Heart right ventricle (tissue), 16 donors: ENCODE measurements at places on chromosomes 1 and 21. TPM values are rescaled to one million over a fixed set of nuclear protein-coding genes. Genes with fewer than 3 reads are reported as not detected.
A peak's percentile ranks its signal among the peaks of the same experiment; 100 is the strongest.

DNA sequence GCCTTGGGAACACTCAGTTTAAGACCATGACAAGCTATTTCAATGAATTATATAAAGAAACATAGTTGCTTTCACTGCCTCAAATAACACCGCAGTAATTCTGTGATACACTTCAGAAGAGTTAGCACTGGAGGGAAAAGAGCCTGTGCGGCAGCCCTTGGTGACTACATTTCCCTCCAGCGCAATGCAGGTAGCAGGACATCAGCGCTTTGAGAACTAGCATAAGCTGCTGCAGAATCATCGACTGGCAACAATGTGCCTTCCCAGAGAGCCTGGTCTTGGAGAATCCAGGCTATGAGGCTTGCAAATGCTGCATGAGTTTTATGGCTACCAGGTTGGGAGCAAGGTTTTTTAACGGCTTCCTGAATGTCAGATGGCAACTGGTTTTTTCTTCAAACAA, 7.5 kb downstream of the NRIP1 start:
- DNase-seq, result no peak

GRCh38 chr1:28064064-28064463, 24.3 kb downstream of the EYA3 start:
- no peak for DNase-seq

The DDR2 gene
- 16.4 TPM for total RNA-seq

The ZNF281 gene
- 8.8 TPM for total RNA-seq

The C1orf210 gene
- not detected for total RNA-seq

DNA sequence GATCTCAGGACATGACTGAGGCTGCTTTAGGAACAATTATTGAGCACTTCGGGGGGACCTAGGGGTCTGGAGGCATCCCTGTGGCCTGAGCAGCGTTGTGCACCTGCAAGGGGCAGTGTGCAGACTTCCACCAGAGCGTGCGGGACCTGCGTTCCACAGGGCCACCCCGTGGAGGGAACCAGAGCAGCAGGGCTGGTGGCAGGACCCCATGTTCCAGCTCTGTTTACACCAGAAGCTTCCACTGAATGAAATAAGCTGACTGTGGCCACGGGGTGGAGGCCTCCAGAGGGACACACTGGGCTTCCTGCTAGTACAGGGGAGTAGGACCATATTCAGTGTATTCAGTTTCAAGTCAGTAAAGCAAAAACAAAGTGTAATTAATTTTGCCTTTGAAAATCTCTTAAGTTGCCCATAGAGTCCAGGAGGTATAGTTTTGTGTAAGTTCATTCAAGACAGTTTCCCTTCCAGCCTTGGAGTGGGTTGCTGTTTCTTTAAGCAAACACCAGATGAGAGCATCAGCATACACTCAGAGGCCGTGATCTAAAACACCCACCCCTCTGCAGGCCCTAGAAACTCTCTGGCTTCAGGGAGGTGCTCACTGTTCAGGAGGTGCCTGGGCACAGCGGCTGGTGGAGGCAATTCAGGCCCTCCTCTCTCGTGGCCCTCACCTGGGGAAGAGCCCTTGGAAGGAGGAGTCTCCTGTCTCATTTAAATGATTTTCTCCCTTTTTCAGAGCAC, 16.6 kb downstream of the SLC1A7 start:
- DNase-seq, result no peak

GRCh38 chr1:200035956-200036618, 8.6 kb downstream of the NR5A2 start:
- no peak for DNase-seq

GRCh38 chr1:11042995-11043874, 3.8 kb downstream of the MASP2 start:
- no peak for DNase-seq

- no peak for DNase-seq
Observed at GRCh38 chr1:223235091-223235490, 92.0 kb upstream of the TLR5 start.

The DCDC2B gene
- not detected for total RNA-seq

- no peak for DNase-seq
Observed at GRCh38 chr1:212752252-212752933, 39.2 kb downstream of the NSL1 start.

DNA sequence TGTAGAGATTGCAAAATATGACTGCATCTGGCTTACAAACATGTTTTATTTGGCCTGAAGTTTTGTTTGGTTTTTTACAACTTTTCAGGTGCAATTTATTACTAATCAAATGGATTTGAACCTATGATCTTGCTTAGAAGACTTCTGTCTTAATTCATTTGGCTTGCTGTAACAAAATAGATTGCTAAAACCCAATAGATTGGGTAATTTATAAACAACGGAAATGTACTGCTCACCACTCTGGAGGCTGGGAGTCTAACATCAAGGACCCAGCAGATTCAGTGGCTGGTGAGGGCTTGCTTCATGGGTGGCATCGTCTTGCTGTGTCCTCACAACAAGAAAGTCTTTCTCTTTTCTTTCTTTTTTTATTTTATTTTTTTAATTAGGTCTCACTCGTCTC, 72.9 kb downstream of the LBR start:
- no peak for DNase-seq

DNA sequence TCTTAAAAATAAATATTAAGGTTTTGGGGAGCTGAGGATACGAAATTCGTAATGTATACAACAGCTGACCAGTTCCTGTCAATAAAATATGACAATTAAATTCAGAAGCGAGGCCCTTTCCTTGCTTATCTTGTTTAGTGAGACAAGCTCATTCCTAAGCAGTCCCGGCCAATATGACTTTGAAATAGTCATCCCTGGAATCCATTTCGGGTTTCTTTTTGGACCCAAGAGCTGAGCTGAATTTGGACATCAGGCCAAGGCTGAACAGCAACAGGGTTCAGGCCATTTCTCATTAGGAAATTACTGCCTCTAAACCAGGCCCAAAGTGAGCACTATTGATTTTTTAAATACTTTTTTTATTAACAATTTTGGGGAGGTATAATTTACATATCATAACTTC, 17.3 kb upstream of the FMN2 start:
- DNase-seq, result no peak

DNA sequence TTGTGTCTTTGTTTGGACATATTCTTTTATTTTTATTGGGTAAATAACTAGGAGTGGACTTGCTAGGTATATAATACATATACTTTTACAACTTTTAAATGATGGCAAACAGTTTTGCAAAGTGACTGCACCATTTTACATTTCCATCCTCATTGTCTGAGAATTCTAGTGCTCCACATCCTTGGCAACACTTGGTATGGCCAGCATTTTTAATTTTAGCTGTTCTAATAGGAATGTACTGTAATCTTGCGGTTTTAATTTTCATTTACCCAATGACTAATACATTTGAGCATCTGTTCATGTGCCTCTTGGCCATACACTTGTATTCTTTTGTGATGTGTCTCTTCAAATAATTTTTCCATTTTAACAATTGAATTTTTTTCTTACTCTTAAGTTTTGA, 37.0 kb upstream of the ATP6V1G3 start:
- no peak for DNase-seq

The IGSF3 gene
- 8.8 TPM for total RNA-seq

GRCh38 chr1:228490120-228491078, 3.2 kb downstream of the RNF187 start:
- no peak for DNase-seq

DNA sequence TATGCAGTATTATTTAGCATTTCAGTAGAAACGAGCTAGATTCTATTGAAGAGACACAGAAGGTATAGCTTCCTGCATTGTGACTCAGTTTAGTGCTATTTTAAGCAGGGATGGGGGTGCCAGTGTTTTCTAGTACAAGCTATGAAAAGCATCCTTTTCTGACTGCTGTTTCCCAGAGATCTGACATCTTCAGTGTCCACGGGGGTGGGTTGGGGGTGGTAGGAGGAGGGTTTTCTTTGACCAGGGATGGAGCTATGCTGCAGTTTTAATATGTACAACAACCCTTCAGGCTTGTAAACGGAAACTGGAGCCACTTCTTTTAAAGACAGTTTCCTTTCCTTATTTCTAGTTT, 2.7 kb upstream of the NEGR1 start:
- DNase-seq, result no peak

DNA sequence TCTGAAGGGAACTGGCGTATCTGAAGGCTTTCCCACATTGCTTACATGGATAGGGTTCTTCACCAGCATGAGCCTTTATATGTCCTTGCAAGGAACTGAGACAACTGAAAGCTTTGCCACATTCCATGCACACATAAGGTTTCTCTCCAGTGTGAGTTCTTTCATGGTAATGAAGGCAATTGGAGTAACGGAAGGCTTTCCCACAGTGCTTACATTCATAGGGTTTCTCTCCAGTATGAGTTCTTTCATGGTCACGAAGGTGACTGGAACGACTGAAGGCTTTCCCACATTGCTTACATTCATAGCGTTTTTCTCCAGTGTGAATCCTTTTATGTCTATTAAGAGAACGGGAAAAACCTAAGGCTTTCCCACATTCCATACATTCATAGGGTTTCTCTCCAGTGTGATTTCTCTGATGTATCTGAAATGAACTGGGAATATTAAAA, 15.0 kb downstream of the ZNF124 start:
- no peak for DNase-seq

- DNase-seq, result peak; percentile 70
Observed at GRCh38 chr1:6743189-6744101, 41.8 kb upstream of the CAMTA1 start.

The RPE65 gene
- total RNA-seq, result not detected
